EL (cell line): ENCODE measurements at places on chromosomes 2 and 18.

DNA sequence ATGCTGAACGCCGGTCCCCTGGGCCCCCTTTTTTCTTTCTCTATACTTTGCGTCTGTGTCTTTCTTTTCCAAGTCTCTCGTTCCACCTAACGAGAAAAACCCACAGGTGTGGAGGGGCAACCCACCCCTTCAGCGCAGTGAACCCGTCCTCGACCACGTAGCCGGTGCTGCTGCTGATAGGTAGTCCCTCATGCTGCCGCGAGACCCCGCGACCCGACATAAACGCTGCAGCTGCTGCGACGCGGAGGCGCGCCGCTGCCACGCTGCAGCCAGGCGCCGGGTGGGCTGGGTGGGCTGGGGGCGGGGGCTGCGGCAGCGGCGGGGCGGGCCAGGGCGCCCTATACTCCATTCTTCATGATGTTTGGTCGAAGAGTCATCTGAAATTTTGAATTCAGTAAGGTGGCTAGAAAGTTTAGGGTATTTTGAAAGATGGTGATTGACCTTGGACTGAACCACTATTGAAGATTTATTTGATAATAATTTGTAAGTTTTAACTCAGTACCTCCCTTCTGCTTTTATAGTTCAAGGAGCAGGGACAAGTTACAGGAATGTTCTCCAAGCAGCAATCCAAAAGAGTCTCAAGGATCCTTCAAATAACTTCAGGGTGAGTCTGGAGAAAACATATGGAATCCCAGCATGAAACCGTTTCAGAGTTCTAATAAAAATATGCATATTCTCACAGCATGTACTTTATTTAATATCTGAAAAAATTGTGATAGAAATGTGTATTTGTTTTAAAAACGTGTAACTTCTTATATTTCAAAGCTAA is 24.1 kb downstream of the CFLAR start:
- no peak for DNase-seq

GRCh38 chr2:9554921-9555296 is 721 bp downstream of the ADAM17 start:
- DNase-seq: peak; percentile 81

DNA sequence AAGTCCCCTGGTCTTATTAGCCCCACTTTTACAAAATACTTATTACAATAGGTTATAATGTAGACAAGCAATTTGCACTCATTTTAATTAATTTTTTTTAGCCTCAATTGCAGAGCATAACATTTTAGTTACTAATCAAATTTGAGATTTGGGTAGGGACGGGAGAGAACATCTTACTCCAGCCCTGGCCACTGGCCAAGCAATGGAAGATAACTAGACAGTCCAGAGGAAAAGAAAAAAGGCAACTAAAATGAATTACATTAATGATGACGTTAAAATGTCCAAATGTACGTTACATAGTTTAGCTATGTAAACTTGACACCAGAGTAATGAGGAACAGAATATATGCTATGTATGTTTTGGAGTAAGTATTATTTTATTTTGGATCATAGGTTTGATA is 11.0 kb upstream of the CAVIN2 start:
- no peak for DNase-seq

- DNase-seq: peak; percentile 45
These were observed 3.0 kb upstream of the DLX1 start for GRCh38 chr2:172082105-172082943.

GRCh38 chr2:223523551-223524001 is 78.6 kb downstream of the SCG2 start:
- DNase-seq: peak; percentile 24

GRCh38 chr2:234703258-234703657 is 206.4 kb upstream of the ARL4C start:
- no peak for DNase-seq

GRCh38 chr2:32838418-32838817 is 108.3 kb upstream of the LTBP1 start:
- DNase-seq: no peak

DNA sequence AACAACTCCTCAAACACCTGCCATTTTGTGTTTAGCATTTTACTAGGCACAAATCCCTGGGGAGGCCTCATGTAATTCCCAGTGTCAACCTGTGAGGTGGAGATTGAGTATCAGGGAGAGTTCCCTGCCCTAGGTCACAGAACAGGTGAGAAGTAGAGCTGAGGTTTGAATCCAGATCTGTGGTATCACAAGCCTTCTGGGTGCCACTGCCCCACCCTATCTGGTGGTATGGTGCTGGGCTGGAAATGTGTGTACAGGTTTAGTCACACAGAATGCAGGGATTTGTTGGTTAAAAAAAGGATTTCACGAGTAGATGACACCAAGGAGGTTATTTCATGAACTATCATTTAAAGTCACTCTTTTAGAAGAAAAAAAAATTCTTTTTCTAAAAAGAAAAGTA is 35.7 kb upstream of the PKDCC start:
- DNase-seq: no peak

DNA sequence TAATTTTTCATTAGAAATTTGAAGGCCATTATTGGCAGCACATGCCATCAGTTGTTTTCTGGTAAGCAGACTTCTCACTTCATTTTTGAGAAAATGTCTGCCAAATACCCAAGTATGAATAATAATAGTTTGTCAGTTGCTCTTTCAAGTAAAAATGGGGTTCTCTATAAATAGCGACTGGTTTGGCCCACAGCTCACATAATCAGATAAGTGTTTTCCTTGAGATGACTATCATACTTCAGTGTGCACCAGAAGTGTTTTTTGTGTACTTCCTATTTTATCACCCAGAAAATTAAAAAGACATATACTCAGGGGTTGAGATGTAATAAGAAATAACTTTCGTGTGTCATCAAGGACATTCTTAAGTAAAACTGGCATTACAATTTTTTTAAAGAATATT is 147.1 kb downstream of the PHLPP1 start:
- peak; percentile 10 for DNase-seq

GRCh38 chr2:36125702-36126101 is 229.9 kb upstream of the CRIM1 start:
- DNase-seq: no peak

- no peak for DNase-seq
These were observed 1279.7 kb upstream of the ZEB2 start for GRCh38 chr2:145799595-145800108.

- DNase-seq: no peak
These were observed 101.0 kb upstream of the CERS6 start for GRCh38 chr2:168355121-168355520.

DNA sequence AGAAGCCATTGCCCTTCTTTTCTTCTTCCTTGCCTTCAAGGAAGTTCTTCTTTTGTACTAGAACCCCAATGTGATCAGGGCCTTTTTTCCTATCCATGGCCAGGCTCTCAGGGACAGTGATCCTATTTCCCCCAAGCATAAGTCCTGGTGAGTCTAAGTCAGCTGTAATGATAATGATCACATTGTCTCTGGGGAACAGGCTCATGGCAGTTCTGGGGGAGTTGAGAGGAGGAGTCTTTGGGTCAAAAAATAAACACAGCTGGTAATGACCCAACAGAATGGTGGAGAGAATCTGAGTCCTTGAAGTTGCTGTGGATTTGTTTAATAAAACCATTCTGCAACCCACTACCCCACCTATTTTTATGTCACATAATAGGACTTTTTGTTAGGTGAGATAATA is 96.6 kb downstream of the SOCS6 start:
- peak; percentile 36 for DNase-seq

DNA sequence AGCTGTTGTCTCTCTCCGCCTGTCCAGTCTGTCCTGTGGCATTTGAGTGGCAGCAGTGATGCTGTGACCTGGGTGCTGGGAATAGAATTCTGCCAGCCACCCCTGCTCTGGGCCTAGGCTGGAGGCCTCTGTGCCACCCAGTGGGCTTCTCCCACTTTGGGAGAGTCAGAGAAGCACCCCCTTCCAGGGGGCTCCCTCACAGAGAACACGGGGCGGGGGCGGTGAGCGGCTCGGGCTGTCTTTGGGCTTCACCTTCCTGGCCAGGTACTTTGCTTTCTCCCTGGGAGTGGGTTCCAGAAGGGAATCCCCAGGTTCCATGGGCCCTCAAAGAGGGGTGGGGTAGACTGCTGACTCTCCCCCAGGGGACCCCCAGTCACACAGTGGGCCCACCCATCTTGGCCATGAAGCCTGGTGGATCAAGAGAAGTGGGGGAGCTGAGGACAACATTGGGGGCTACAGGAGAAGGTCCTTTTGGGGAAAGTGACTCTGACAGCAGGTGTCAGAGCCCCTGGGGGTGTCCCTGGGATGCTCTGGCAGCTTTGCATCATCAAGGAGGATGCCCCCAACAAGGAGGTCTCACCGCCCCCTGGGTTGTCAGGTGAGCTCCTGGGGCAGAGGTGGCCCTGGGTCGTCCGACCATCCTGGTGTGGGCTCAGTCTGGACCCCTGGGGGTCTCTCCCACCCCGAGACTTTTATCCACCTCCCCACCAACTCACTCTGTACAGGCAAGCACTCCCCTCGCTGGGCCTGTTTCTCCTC is 18.8 kb upstream of the BOK start:
- DNase-seq: no peak

- no peak for DNase-seq
These were observed 312 bp downstream of the NR4A2 start for GRCh38 chr2:156332284-156332533.

- peak; percentile 77 for DNase-seq
These were observed 280 bp upstream of the CYP1B1 start for GRCh38 chr2:38076152-38076709.

- DNase-seq: no peak
These were observed 359.5 kb upstream of the ACVR2A start for GRCh38 chr2:147485210-147485851.

- no peak for DNase-seq
These were observed 29.9 kb downstream of the LOXHD1 start for GRCh38 chr18:46627136-46627535.

- DNase-seq: no peak
These were observed 423.6 kb downstream of the ZNF521 start for GRCh38 chr18:24928301-24928878.

DNA sequence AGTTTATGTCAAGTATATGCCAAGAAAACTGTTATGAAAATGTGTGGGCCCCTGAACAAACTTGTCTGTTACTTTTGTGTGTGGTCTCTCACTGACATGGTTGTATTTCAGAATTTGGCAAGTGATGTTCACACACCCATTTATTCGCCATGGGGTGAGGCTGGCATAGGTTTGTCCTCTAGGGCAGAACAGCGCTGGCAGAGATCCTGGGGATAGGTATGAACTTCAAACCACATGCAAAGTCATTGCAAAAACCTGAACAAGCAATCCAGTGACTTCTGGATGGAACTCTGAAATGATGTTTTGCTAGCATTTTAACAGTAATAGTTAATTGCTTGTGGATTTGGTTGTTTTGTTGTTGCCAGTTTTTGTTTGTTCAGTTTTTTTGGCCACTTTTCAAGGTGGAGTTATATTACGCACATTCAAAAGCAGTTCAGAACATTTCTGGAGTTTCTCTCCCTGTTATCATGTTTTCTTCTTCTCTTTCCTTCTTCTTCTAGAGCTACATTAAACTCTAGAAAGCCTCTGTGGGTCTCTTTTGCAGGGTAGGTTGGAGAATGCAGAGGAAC is 78.5 kb downstream of the MDH1 start:
- no peak for DNase-seq

- no peak for DNase-seq
These were observed 66.2 kb downstream of the APOB start for GRCh38 chr2:20977520-20978180.

GRCh38 chr2:188046437-188046836 is 245.2 kb upstream of the GULP1 start:
- peak; percentile 26 for DNase-seq

DNA sequence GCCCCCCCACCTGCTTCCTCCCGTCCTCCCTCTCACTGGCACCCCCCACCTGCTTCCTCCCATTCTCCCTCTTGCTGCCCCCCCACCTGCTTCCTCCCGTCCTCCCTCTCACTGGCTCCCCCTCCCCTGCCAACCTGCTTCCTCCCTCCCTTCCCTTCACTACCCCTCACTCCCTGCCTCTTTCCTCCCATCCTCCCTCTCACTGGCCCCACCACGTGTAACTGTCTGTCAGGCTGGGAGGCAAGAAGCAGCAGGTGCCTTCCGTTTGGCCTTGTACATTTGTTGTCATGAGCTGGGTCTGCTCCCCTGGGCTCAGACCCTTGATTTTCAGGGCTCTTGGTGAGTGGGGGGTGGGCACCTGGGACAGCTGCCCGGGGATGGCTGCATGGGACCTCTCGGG is 19.1 kb downstream of the RTP5 start:
- no peak for DNase-seq

DNA sequence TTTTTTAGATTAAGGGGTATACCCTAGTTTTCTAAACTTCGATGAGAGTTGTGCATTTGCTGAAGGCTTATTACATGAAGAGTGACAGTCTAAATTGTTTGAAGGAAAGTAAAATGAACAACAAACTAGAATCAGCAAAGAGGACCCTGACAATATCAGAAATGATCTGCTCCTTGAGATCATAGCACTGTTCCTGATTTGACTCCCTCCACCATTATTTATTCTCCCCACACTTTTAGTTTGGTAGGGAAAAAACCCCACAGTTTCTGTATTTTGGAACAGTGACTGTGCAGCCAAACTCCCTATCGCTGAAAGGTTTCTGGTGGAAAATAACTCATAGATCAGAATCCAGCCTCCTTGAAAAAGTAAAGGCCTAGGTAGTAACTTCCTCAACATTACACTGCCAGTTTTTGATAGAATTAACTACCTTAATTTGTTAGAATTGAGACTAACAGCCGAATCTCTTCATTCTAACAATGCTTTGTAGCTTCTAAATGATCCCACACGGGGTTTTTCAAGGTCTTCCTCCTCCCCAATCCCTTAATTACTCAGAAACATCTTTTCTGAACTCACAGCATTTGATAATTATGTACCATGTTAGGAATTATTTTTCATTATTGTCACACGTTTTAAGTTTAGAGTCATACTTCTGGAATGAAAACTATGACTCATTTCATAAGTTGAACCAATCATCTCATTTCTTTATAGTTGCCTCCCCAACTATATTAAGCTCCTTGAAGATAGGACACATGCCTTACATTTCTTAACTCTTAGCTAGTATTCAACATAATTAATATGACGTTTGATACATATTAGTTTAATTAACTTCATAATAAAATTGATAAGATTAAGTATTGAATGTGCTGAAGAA is 2.9 kb downstream of the MYL12A start:
- peak; percentile 87 for DNase-seq

- no peak for DNase-seq
These were observed 19.8 kb upstream of the NT5DC4 start for GRCh38 chr2:112701052-112701451.

DNA sequence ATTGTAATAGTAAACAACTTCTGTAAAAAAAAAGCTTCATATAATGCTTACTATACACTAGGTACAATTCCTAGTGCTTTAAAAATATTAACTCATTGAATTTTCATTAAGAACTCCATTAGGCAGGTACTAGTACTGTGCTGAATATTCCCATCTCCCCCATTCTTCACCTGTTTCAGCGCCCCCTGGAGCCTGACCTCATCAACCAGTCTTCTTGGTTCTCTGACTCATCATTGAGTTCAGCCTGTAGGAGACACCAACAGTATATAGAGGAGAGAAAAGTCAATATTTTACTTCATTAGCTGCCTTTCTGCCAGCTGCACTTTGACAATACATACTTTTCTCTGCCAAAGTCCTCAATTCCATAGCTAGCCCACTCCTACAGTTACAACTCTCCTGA is 1009.9 kb upstream of the KLHL29 start:
- no peak for DNase-seq

GRCh38 chr2:112187046-112187715 is 49.0 kb downstream of the FBLN7 start:
- DNase-seq: no peak

- DNase-seq: no peak
These were observed 10.5 kb downstream of the IL1R2 start for GRCh38 chr2:102002228-102002627.

GRCh38 chr2:8266563-8266962 is 415.3 kb upstream of the ID2 start:
- DNase-seq: no peak
